Hepatocyte (in vitro differentiated cells): ENCODE measurements at places on chromosomes 2 and 18. TPM values are rescaled to one million over a fixed set of nuclear protein-coding genes. Genes with fewer than 3 reads are reported as not detected.

The RAB6D gene
- 3.0 and 3.5 TPM in 2 replicates for total RNA-seq

The UGT1A4 gene
- total RNA-seq = not detected in 2 replicates

DNA sequence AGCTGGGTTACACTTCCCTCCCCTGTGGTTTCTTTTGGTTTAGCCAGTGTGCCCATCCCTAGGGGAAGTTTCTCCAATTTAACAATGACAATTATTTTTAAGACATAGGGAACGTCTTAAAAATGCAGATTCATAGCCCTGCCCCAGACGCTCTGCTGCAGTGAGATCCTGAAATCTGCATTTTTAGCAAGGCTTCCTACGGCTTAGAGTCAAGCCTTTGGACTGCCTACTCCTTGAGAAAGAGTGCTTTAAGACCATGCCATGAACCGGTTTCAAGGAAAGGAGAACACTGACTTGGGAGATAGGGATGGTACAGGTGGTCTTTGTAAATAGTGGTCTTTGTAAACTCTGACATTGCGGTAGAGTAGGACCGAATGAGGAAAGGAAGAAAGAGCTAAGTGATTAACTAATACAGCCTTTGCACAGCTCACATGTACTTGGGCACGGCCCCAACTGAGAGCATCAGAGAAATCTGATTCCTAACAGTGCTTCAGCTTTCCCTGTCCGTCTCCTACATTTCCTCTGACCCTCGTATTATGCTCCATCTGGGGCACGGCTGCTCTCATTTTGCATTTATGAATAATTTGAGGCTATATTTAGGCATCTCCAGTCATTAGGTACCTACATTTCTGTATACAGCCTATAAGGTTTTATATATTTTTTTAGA lies 217.6 kb upstream of the TANK start:
- H3K27ac ChIP-seq = no peak overlapping the region
- H3K4me3 ChIP-seq = no peak overlapping the region
- no peaks in the 10 kb centered on the region for H3K27me3 ChIP-seq
- DNase-seq = no peak

DNA sequence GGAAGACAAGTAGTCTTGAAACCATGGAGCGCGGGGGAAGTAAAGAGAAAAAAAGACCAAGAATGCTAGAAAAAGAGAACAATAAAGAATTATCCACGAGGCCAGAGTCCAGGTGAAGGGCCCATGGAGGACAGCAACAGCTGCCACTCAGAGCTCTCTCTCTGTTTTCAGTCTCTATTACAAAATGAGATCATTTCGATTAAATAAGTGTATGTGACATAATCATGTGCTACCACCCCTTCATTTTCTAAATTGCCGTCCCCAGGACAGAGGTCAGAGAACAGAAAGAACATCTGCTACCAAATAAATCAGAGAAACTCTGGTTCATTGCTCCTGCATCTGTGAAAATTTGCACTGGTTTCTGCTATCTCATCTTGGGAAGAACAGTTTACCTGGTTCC lies 838.7 kb downstream of the RNF144A start:
- H3K36me3 ChIP-seq = no peaks in the 10 kb centered on the region
- no peak overlapping the region for H3K27ac ChIP-seq
- no peak for DNase-seq
- no peaks in the 10 kb centered on the region for H3K4me1 ChIP-seq

GRCh38 chr2:230874876-230875275 lies 10.1 kb downstream of the ITM2C start:
- H3K27ac ChIP-seq = no peak overlapping the region
- H3K27me3 ChIP-seq = no peaks in the 10 kb centered on the region
- H3K36me3 ChIP-seq = no peaks in the 10 kb centered on the region
- no peak overlapping the region for H3K4me3 ChIP-seq
- DNase-seq = no peak
- peaks cover 33% of the 10 kb centered on the region for H3K4me1 ChIP-seq

GRCh38 chr2:203637471-203638167 lies 68.8 kb upstream of the CD28 start:
- no peaks in the 10 kb centered on the region for H3K27me3 ChIP-seq
- no peaks in the 10 kb centered on the region for H3K4me1 ChIP-seq
- H3K36me3 ChIP-seq = no peaks in the 10 kb centered on the region
- H3K27ac ChIP-seq = no peak overlapping the region
- no peak overlapping the region for H3K4me3 ChIP-seq
- no peak for DNase-seq
